ENCODE measurements at places on chromosomes 6 and 20. TPM values are rescaled to one million over a fixed set of nuclear protein-coding genes. Genes with fewer than 3 reads are reported as not detected.

- peak overlapping the region; percentile 25 for H3K4me3 ChIP-seq
- peaks cover 30% of the 10 kb centered on the region for H3K36me3 ChIP-seq
- DNase-seq, result no peak
- H3K4me1 ChIP-seq, result peaks cover 46% of the 10 kb centered on the region
These were observed 158.8 kb downstream of the DTNBP1 start for GRCh38 chr6:15504040-15504495.

DNA sequence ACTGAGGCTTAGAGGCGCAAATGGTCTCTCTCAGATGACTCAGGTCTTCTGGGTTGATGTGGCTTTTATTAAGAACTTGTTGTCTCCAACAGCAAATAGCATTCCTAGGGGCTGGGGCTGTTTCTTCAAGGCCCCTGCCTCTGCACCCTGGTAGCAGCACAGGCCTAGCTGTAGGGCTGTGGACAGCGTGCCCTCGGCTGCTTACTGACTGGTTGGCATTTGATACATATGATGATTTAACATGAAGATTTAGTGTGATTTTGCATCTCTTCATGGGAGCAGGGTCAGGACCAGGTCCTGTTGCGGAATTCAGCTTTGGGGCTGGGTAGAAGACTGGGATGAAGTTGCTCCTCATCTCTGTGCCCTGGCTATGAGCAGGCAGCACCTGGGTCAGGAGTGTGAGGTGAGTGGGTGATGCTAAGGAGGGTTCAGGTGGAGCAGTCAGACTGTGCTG, 24.3 kb upstream of the IER3 start:
- peaks cover 68% of the 10 kb centered on the region for H3K4me1 ChIP-seq
- H3K36me3 ChIP-seq, result no peaks in the 10 kb centered on the region
- no peaks in the 10 kb centered on the region for H3K27me3 ChIP-seq
- peak overlapping the region; percentile 99 for H3K27ac ChIP-seq
- DNase-seq, result no peak

Gene LSM2
- total RNA-seq, result 58.2 TPM

Gene TMEM30A
- total RNA-seq, result 87.6 TPM

- no peaks in the 10 kb centered on the region for H3K36me3 ChIP-seq
- H3K4me1 ChIP-seq, result peaks cover 13% of the 10 kb centered on the region
- no peaks in the 10 kb centered on the region for H3K27me3 ChIP-seq
These were observed 143.8 kb downstream of the DOK5 start for GRCh38 chr20:54619181-54619580.

DNA sequence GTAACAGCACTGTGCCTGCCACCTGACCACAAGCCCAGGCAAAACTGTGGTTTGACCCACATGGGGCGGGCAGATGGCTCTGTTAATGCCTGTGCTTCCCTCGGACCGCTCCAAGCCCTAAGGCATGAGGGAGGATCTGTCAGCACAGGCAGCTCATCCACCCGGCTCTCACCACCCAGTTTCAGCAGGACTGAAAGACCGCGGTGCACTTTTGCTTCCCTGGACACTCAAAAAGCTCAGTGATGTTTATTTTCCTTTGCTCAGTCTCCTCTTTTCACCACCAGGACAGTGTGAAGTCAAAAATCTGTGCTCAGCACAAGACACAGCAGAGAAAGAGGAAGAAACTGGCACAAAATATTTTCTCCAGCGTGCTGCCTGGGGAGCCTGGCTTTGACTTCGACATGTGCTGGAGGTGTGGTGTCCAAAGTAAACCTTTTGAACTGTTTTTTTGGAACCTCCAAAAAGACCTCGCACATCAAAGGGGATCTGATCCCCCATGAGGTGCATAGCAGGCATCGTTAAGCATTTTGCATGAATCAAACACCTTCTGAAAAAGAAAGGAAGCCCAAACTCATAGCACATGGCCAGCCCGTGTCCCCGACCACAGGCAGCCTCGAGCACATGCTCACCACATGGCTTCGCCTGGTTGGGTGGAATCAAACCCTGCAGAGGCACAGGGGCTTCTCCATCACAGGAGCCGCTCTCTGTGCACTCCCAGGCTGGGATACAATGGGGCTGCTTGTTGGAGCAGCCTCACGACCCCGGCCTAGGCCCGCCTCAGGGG, 441.7 kb upstream of the JARID2 start:
- peaks cover 3% of the 10 kb centered on the region for H3K36me3 ChIP-seq
- H3K27me3 ChIP-seq, result peaks cover 5% of the 10 kb centered on the region
- DNase-seq, result no peak

DNA sequence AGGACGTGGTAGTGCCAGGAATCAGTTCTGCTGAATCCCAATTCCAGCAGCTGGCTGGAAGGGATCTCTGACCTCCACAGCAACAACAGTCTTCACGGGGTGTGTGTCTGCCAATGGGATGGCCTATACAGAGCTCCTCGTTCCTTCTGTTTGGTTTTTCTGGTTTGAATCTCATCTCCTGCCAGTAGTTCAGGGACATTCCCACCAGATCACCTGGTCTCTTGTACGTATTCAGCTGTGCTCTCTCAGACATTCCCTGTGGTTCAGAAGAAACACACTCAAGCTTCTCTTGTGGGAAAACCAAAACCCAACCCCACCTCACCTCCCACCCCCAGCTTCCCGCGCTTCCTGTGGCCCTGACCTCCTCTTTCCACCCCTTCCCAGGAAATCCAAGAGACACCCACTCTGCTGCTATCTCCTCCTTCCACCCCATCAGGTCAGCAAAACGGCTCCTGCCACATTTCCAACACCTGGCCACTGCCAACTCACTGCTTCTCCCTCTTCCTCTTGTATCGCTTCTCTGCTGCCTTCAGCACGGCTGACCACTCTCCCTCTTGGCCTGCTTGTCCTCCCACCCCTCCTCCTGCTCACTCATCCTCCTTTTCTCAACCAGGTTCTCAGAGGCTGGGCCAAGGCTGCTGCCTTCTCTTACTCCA, 63.3 kb upstream of the PTGIS start:
- peaks cover 21% of the 10 kb centered on the region for H3K36me3 ChIP-seq
- no peak for DNase-seq
- H3K4me1 ChIP-seq, result no peaks in the 10 kb centered on the region
- H3K27ac ChIP-seq, result peak overlapping the region; percentile 60
- no peaks in the 10 kb centered on the region for H3K27me3 ChIP-seq
- H3K4me3 ChIP-seq, result no peak overlapping the region

DNA sequence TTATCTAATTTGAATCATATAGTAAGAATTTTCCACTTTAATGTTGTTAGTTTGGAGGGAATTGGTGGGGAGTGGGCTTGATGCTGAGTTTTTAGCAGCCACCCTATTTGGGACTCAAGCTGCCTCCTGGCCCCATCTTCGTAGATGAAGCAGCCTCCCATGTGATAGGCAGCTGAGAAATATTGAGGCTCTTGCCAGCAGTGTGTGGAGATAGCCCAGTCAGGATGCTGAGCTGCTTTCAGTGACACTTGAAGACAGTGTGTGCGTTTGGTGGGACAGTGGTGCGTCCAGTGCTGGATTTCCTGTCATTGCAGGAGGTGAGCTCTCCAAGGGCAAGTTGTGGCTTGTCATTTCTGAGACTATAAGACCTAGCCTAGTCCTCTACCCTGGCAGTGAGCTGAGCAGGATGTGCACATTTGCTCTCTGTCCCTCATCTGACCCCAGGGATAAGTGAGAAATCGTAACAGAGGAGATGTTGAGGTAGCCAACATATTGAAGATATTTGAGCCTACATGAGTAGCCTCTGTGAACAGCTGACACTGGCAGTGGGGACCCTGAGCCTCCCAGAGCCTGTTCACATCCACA, 47.9 kb upstream of the RNF8 start:
- DNase-seq, result no peak
- H3K4me3 ChIP-seq, result no peak overlapping the region
- no peak overlapping the region for H3K27ac ChIP-seq

- no peak overlapping the region for H3K4me3 ChIP-seq
- H3K4me1 ChIP-seq, result peaks cover 48% of the 10 kb centered on the region
- no peaks in the 10 kb centered on the region for H3K27me3 ChIP-seq
- no peaks in the 10 kb centered on the region for H3K36me3 ChIP-seq
- DNase-seq, result no peak
These were observed 107.5 kb upstream of the TMEM170B start for GRCh38 chr6:11430036-11430435.

Gene BPI
- total RNA-seq, result not detected

Gene ESR1
- total RNA-seq, result not detected

Gene CST2
- total RNA-seq, result 1.2 TPM

Measured in mesothelial cell of epicardium (in vitro differentiated cells).